ENCODE measurements at places on chromosomes 7 and 10.

- no peak for DNase-seq
Observed at GRCh38 chr7:134248196-134248595, 68.5 kb downstream of the SLC35B4 start.

DNA sequence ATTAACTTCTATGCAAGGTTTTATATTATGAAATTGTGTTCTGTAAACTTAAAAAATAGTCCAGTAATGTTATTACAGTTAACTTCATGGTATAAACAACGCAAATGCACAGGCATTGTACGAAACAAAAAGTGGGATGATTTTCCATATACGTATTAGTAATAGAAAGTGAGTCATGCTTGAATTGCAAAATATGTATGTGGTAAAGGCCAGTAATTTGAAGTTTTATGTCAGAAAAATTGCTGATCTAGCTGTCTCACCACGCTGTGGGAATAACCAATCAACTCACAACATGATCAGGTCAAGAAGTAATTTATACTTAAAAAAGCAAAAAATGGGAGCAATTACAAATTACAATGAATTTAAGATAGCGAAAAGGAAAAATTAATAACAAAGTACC lies 37.0 kb upstream of the GLI3 start:
- DNase-seq: peak; percentile 48

DNA sequence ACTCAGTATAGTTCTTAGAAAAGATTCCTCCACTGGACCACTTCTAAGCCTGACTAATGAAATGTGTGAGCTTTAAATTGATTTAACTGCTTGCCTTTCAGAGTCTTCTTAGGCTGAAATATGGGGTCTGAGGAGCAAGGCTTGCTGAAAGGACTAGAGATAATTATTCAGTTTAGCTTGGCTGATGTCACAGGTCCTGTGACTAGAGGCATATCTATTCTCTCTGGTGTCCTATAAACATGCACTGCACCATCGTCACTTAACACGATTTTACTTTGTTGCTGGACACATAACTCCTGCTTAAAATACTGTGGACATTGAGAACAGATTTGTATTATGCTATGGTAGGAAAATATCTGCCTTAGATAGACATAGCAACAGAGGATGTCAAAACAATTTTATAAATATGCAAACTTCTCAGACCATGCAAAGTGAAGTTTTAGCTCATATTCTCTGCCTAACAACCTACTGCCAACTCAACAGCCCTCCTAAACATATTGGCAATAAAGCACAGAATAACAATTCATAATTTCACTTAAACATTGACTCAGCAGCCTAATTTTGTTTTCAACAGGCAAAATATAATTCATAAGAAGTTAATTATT lies 80.2 kb downstream of the RNF133 start:
- no peak for DNase-seq

GRCh38 chr7:27300421-27300820 lies 57.8 kb downstream of the EVX1 start:
- DNase-seq: peak; percentile 28

DNA sequence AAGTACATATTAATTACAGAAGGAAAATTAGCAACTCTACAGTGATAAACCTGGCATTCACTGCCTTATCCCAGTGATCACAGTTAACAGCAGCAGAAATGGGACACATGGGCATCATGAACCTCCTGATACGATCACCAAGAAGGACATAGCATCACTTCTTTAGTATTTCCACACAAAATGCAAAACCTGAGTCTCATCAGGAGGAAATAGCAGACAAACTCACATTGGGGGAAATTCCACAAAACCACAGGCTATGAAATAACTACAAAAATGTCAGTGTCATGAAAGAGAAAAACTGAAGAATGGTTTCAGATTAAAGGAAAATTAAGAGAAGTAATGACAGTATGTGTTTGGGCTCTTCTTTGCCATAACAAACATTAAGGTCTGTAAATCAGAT lies 12.0 kb upstream of the PURB start:
- DNase-seq: peak; percentile 92

DNA sequence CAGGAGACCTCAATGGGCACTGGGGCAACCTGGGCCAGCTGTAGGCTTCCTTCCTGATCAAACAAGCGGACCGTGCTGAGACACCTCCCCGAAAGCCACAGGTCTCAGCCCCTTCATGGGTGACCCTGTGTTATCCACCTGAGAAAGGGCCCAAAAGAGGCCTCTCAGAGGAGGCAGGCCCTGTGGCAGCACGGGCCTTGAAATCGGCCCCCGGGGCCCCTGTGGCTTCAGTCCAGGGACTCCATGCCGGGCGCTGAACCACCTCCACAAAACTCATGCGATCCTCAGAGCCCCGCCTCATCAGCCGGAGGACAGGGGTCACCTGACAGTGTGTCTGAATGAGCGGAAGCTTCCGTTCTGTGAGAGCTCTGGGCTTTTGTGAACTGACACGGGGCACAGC lies 307.1 kb downstream of the PAXIP1 start:
- DNase-seq: no peak

DNA sequence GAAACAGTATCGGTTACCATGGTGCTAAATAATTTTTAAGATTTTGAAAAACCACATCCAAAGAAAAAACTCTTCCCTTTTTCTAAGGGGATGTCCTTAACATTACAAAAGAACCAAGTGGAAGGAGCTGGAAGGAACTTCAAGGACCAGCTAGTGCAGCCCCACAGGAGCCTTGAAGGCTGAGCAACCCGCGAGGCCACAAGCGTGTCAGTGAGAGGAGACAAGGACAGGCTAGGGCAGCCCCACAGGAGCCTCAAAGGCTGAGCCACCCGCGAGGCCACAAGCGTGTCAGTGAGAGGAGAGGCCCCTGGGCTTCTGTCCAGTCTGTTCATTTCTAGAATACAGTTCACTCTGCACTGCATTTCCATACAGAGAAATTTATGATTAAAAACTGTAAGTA lies 80.1 kb upstream of the ATP6V0A4 start:
- no peak for DNase-seq

DNA sequence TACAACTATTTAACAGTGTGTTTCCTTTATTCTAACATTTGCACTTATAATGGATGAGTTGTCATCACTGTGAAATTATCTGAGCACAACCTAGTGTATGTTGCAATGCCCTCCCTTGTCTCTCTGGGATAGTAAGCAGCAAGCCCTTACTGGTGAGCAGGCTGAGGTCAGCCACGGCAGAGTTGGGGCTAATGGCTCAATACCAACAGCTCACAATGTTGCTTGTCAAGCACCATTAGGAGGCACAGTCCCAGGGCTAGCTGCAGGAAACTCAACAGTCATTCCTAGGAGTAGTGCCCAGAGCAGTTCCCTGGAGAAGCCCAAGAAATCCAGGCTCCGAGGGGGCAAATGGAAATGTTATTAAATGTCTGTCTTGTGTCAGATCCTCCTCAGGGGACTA lies 858.4 kb downstream of the GRID1 start:
- DNase-seq: no peak

- no peak for DNase-seq
Observed at GRCh38 chr7:77747178-77747577, 50.9 kb downstream of the RSBN1L start.

- DNase-seq: no peak
Observed at GRCh38 chr10:131833446-131834080, 67.2 kb upstream of the PPP2R2D start.

DNA sequence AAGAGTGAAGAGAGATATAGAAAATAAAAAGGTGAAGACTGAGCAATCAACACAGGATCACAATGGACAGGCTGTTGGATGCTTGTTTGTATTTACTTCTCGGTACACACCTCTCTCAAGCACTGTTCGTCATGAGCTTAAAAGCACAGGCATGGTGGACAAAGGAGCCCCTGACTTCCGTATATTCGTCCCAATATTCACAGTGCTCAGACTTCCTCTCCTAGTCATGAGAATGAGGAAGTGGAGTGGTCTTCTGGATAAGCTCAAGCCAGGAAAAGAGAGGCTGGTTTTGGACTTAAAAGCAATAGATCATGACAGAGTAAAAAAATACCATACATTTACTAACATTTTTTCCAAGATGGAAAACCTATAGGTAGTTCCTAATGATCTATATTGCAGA lies 172.5 kb downstream of the SORCS1 start:
- peak; percentile 64 for DNase-seq

- DNase-seq: peak; percentile 72
Observed at GRCh38 chr10:29409241-29410054, 120.6 kb downstream of the LYZL1 start.

- DNase-seq: no peak
Observed at GRCh38 chr10:32307609-32308008, 39.3 kb downstream of the EPC1 start.

- DNase-seq: no peak
Observed at GRCh38 chr10:126744571-126744970, 74.1 kb upstream of the C10orf90 start.

DNA sequence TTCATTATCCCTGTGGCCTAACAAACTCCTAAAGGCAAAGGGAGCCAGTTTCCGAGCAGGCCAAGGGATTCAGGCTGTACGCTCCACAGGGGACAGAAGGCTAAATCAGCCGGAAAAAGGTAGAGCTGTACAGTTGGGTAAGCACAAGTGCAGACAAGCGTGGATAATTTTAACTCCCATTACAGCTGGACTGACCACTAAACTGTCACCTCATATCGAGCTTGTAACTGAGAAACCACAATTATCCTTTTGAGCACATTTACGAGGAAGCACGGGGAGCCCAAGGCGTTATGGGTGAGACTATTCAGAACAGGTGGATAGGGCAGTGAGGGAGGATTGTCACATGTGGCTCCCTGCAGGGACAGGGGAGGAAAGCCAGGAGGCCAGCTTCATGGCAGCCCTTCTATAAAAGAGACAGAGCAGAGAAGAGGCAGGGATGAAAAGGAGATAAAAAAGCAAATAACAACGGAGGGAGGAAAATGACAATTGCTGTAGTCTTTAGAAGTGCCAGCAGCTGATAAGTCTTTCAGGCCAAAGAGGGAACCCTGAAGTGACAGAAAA lies 288.0 kb downstream of the FGFR2 start:
- no peak for DNase-seq

GRCh38 chr10:10923029-10923651 lies 94.5 kb upstream of the CELF2 start:
- no peak for DNase-seq

GRCh38 chr7:137768366-137768765 lies 78.4 kb downstream of the DGKI start:
- DNase-seq: no peak
